ENCODE measurements at places on chromosomes 4 and X. TPM values are rescaled to one million over a fixed set of nuclear protein-coding genes. Genes with fewer than 3 reads are reported as not detected.

DNA sequence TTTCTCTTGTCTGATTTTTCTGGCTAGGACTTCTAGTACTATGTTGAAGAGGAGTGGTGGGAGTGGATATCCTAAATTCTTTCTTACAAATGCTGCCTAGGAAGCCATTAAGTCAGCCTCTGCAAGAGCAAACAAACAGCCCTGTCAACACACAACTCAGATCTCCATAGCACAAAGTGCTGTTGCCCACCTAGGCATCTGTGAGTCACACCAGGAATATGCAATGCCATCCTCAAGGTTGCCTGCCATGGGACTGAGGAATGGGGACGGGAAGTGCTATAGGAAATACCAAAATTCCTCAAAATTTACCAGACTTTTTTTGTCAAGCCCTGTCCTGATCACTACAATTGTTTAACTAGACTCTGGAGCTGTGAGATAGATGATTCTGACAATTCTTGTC lies 466.9 kb downstream of the FSTL5 start:
- DNase-seq: no peak

GRCh38 chr4:2837904-2838496 lies 5.6 kb upstream of the ADD1 start:
- DNase-seq: no peak

DNA sequence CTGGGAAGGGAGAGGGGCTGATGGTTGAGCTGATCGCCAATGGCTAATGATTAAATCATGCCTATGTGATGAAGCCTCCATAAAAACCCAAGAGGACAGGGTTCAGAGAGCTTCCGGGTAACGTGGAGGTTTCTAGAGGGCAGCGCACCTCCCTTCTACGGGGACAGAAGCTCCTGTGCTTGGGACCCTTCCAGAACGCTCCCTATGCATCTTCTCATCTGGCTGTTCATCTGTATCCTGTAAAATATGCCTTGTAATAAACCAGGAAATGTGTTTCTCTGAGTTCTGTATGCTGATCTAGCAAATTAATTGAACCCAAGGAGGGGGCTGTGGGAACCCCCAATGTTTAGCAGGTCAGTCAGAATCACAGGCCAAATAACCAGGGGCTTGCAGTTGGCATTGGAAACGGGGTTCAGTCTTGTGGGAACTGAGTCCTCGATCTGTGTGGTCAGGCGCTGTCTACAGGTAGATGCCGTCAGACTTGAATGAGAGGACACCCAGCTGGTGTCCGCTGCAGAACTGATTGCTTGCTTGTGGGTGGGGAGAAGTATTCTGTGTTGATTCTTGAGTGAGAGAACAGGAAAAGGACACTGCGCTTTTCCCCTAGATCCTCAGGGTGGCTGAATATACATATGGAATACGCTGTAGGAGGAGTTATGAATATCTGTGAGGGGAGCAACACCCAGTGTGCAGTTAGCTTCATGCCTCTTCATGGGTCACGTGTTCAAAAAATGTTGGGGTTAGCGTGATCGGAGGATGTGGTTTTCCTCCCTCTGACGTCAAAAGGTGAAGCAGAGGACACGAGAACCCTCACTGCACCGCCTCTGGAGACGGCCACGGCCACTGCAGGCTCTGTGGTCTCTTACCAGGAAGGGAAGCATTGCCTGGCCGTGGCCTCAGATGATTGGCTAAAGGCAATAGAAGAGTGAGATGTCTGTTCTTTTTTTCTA lies 29.2 kb downstream of the HTT-AS start:
- DNase-seq: no peak

ADH1B gene
- polyA plus RNA-seq: 26.1 TPM

PDCL2 gene
- not detected for polyA plus RNA-seq

DNA sequence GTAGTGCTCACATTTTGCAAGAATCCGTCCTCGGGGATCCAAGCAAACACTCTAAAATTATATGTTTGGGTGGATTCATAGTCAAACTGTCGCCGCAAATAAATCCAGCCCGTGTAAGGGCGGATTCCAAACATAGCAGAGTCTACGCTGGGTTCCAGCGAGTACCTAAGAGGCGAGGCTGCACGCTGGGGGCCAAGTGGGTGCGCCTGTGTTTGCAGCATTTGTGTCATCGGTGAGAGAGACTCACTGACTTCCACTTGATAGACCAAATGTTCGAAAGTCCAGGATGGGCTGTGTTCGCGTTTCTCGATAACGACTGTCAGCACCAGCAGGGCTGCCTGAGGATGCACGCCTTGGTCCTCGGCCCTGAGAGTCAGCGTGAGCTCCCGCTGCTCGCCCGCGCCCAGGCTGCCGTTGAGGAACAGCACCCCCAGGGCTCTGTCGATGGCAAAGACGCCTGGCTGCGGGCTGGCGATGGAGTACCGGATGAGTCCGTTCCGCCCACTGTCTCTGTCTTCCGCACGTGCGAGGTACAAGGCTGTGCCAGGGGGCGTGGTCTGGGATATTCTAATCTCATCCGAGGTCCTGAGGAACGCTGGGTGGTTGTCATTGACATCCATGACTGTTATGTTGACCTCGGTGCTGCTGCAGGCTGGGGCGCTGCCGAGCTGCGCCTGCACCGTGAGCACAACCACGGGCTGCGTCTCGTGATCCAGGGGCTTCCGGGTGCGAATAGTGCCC lies 158.7 kb downstream of the DCHS2 start:
- no peak for DNase-seq

- no peak for DNase-seq
These were observed 1.0 kb upstream of the TMEM131L start for GRCh38 chr4:153465140-153465539.

DNA sequence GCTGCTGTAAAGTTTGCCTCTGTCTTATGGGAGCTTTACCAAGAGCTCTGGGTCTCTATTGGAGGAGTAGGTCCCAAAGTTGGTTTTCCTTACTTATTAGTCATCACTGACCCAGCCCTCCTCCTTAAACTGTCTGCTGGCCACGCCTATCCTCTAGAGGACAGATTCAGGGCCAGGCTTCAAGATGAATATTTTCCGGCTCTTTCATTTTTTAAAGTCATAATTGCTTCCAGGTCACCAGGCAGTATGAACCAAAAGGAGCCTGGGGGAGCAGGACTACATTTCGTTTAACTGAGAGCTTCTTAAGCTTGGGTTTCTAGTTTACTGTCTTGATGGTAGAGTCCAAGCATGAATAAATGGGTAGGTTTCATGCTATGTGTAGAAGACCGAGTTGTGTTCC lies 13.7 kb downstream of the BCORL1 start:
- DNase-seq: no peak

UGT2B10 gene
- not detected for polyA plus RNA-seq

DNA sequence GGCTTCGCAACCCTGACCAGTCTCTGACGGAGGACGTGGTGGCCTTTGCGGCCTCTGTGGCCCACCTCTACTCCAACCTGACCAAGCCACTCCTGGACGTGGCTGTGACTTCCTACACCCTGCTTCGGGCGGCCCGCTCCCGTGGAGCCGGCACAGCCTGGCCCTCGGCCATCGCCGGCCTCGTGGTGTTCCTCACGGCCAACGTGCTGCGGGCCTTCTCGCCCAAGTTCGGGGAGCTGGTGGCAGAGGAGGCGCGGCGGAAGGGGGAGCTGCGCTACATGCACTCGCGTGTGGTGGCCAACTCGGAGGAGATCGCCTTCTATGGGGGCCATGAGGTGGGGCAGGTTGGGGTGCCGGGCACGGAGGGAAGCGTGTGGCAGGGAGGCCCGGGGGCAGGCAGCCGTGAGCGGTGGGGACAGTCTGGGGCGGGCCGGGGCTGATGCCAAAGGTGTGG lies 1.2 kb downstream of the ABCD1 start:
- no peak for DNase-seq

PIR gene
- polyA plus RNA-seq: 35.2 TPM

DNA sequence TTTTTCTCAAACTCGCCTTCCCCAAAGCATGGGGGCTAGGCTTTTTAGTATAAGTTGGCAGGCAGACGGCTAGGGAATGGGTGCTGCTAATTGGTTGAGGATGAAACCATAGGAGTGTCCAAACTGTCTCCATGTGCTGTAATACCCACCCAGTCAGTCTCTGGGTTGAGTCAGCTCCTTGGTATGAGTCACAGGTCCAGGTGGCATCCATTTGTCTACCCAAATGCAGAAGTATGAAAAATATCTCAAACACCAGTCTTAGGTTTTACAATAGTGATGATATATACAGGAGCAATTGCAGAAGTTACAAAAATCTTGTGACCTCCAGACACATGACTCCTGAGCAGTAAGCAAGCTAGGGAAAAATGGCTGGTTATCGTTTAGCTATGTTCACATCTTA lies 27.4 kb upstream of the CCSER1 start:
- no peak for DNase-seq

DNA sequence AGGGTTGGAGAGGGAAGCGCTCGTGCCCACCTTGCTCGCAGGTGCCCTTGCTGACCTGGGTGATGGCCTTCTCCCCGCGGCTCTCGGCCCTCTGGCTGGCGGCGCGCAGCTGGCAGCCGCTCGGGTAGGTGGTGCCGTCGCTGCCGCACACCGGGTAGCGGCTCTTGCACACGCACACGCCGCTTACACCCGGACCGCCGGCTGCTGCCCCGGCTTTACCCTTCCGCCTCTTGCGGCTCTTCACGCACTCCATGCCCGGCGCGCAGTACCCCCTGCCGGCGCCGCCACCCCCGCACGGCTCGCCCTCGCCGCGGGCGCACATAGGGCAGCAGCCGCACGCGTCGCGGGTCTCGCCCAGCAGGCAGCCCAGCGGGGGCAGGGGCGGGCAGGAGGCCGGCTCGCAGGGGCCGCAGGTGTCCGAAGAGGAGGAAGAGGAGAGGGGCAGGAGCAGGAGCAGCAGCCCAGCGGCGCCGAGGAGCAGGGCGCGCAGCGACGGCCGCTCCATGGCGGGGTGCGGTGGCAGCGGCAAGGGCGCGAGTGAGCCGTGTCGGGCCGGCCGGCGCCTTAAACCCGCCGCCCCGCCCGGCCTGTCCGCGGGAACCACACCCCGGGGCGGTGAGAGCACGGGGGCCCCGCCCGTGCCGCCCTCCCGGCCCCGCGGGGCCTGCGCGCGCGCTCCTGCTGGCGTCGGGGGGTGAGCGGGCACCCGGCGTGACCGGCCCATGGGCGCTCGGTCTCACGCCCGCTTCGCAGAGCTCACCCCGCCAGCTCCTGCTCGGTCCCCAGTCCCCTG lies at the start of gene IGFBP7:
IGFBP7 (minus strand) TSS at position 539 of the 793 bp plus-strand sequence; CDS start at position 505, 34 bp downstream.
- DNase-seq: no peak

DNA sequence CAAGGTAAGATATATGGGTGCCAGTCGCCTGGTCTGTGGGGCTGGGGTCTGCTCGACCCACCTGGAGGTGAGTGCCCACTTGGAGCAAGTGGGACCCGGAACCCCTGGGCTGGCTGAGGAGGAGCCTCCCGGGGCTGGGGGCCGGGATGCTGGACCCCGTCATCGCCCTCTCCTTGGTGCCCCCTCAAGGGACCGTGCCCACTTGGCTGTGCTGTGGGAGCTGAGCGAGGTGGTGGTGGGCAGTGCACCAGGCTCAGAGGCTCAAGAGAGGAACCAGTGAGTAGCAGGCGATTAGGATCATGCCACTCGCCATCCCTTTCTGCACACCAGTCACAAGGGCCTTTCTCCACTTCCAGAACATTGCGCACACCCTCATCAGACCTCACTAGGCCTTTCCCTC lies 203.8 kb upstream of the PSAPL1 start:
- DNase-seq: no peak

DNA sequence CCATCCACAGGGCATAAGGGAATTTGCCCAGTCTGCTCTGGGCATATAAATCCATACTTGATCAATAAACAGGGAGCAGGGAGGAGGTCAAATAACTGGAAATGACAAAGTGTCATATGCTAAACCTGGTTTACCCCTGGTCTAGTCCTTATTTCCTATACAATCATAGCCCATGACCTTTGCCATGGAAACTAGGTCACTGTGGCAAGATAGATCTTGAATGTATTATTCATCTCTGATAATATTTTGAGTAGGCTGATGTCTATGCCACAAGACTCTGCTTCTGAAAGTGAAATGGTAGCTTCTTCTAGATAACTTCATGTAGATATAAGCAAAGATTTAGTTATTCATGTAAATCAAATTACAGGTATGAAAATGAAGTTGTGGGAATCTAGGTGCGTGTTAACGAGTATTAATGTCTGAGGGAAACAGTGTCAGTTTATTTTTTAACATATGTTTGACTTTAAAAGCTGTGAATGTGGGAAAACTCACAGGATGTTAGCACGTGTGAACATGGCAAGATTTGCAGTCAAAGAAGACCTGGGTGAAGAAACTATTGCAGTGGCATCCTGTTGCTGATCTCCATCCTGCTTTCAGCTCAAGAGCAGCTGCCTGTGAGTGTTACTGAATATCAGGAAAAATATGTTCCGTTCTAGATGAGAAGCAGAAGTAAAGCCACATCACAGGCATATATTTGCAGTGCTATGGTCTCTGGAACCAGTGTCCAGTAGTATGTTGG lies 81.8 kb upstream of the NDP start:
- DNase-seq: no peak

GRCh38 chr4:159906517-159906916 lies 803.6 kb downstream of the RAPGEF2 start:
- DNase-seq: no peak

- DNase-seq: no peak
These were observed 427.5 kb downstream of the RPA4 start for GRCh38 chrX:97311066-97311778.

DNA sequence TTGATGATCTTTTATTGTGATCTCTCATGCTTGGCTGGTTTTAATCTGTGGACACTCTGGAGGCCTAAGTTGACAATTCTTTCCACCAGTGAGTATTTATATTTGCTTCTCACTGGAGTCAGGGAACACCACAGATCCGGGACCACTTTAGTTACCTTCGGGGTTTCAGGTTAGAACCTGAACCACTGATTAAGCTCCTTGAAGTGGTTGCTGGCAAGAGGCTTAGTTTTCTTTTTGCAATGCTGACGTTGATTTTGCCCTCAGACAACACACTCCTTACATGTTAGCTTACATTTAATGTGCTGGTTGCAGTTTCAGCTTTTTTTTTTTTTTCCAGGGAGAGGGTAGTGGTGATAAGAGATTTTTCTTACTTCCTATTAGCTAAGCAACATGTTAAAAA lies 10.5 kb upstream of the ZNF330 start:
- no peak for DNase-seq

GRCh38 chrX:37753384-37753783 lies 26.5 kb upstream of the CYBB start:
- DNase-seq: no peak

DNA sequence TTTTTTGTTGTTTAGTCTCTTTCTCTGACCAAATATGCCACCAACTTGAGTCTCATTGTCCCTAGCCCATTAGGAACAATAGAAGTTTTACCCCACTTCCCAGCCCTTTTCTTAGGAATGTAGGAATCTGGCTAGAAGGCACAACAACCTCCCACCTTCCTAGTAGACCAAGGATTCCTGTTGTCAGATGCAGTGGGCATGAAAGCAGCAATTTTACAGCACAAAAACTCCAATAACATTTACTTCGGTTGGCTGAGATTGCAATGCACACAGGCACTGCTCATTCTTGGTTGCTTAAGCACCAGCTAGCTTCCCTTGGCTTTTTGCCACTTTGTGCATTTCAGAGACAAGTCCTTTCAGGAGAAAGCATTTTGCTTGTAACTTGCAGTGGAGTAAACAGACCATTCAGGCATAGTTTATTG lies 312.8 kb downstream of the TENM3 start:
- DNase-seq: peak; percentile 85

Measured in AG04450 (cell line).